ENCODE measurements at places on chromosomes 12 and 14.

DNA sequence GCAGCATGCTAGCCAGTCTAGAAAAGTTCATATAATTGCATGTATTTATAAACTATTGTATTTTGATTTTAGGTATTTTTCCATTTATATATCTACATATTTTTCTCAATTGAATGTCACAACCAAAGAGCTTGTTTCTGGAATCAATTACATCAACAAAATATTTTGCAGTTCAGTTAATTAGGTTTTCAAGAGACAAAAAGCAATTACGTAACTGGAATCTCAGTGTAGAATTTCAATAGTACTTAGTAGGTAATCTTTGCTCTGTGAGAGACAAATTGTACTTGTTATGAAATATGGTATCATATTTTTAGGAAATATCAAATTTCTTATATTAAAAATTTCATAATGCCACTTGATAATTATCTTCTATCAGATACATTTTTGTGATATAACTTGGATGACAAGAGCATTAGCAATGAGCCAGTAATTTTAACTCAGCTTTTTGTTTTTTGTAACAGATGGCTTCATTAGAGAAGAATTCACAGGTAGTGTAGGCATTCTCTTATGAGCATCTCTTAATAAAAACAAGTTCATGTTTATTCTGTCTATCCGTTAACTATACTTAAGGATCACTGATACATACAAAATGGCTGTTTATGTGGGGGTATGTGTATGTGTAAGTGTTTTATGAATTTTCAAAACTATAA, 774.7 kb downstream of the C12orf50 start:
- no peak for DNase-seq

DNA sequence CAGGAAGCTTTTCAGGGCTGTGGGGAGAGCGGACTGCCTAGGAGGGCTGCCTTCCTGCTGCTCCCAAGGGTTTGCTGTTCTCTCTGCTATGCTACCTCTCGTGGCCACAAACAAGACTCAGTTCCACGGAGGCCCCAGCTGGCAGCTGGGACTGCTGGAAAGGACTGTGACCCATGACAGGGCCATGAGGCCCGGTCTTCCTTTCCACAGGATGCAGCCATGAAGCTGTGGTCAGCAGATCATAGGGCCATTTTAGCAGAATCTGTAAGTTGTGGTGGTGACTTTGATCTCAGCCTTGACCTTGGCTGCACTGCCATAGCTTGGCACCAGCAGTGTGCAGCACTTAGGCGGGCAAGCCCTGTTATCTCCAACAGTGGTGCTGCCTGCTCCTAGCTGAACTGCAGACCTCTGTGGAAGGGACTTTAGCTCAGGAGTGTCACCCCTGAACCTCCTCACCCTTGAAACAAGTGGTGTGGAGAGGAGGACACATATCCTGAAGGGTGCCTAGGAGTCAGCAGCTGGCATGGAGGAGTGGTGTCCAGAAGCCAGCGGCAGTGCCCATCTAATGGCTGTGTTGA, 12.3 kb downstream of the KRT80 start:
- DNase-seq, result no peak

DNA sequence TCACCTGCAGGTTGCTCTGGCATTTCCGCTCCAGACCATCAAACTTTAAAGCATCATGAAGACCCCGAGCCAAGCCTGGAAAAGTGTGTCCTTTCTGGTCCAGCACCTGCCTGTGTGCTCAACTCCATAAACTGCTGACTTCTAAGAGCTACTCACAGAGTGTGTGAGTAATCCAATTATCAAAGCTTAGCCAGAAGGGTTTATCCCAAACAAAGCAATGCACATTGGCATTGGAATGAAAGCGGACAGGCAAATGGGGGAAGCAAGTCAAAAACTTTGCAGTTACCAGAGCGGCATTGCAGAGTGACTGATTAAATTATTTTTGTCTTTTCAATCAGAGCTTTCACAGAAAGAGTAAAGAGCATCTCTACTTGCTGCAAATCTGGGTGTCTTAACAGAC, 1262.4 kb upstream of the SEL1L start:
- DNase-seq, result no peak

DNA sequence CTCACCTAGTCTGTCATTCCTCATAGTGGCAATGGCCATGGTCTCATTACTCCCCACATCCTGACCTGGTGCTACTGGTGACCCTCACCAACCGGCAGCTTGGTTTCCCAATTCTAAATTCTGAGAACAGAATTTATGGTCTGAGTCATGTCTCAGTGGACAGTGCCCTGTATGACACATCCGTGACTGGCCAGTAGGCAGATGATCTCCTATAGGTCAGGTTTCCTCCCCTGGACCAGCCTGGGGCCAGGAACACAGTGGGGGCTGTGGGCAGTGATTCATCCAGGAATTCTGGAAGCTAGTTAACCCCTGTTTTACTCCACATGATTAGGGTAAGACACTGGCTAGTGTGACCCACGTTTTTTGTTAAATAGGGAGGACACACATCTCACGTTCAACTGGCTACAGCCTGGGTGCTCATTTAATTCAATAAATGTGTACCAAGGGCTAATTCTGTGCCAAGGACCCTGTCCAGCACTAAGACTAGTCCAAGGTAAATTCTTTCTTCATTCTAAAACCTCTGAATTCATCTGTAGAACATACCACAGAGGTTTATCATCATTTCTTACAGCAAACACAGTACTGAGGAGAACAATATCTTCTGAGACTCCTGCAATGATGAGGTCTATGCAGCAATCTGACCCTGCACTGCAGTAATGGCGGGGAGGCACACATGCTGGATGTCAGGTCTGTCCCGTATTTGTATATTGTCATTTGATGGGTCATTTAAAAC, 249.6 kb upstream of the TBX3 start:
- no peak for DNase-seq

GRCh38 chr14:72783741-72784140, 110.2 kb downstream of the DPF3 start:
- no peak for DNase-seq

DNA sequence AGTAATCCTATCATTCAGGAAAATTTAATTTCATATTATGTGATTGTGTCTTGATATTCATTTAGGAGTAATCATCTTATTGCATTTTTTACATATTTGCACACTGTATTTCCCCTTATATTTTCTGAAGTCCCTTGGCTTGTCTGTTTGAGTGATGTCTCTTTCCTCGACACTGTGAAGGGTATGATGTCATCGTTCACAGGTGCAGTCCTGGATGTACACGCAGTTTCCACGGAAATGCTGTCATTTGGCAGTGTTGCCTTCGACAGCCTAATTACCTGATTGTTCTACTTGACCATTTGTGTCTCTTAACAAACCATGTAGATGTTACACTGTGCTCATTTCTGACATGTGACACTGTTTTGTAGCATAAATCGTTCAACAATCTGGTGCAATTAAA, 1277.0 kb downstream of the TMEM121 start:
- DNase-seq, result no peak

GRCh38 chr12:9348906-9349518, 140.8 kb upstream of the PZP start:
- no peak for DNase-seq

DNA sequence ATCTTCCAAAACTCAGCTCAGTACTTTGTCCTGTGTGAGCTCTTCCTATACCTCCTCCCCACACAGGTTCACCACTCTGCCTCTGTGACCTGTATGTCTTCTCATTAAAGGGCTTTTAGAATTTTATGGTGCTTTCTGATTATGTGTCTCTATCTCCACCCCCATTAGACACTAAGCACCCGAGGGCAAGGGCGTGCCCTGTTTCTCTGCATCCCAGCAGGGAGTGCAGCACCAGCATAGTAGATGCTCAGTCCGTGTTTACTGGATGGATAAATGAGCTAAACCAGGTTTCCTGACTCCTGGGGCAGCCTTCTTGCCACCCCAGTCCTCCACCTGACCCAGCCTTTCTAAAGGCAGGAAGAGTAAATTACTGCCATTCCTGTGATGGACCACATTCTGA, 333.8 kb downstream of the CACNA1C start:
- DNase-seq, result no peak

GRCh38 chr12:108729612-108730364, 1.5 kb downstream of the CORO1C start:
- DNase-seq, result no peak

GRCh38 chr14:23396126-23396525, 11.9 kb downstream of the MYH6 start:
- DNase-seq, result no peak

DNA sequence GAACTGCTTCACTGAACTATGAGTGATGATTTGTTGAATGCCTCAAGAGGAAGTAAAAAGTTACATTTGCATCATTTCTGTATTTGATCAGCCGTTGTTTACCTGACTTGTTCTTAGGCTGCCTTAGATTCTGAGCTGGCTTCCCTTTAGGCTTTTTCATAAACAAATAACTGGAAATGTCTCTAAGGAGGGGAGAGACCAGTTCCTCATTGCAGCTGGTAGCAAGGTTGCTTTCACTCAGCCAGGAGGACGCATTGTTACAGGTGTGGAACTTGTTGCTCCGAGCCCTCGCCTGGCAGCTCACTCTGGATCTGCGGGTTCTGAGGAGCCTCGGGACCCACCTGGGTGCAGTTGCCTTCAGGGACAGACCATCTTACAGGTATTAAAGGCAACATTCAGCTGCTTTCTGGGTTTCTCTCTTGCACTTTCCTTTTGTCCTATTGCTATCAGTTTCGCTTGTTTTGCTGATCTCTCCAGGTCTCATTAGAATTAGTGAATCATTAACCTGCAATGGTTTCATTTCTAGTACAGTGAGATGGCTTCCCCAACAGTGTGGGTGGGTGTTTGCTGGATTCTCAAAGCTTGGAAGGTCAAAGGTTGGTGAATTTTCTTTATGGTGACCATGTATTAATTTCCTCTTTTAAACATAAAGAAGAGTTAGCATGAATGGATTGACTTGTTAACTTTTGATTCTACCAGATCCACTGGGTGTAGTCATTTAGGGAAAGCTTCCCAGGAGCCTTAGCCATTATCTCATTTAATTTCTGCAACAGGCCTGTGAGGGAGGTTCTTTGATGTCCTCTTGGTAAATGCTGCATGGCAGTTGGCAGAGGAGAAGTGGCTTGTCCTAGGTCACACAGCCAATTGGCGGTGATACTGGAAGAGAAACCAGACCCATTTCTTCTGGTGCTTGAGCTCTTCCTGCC, at the start of gene PLEKHG7:
TSS of gene PLEKHG7 (plus strand) at position 236 of the 926 bp plus-strand sequence. CDS start 3,643 bp downstream, outside the sequence.
- no peak for DNase-seq

DNA sequence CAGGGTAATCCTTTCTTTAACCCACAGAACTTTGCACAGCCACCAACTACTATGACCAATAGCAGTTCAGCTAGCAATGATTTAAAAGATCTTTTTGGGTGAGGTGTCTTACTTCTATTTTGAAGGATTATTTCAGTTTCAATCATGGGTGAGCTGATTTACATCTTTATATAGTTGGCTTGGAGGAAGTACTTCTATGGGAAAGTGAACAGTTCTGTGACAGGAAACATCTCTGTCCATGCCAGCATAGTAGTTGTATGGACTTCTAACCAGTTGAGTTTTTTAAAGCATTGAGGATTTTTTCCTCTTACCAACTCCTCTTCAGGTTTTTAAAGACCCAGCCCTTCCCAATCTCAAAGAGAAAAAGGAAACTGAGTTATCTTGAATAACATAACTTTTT, 17.8 kb upstream of the SLC17A8 start:
- DNase-seq, result no peak

- no peak for DNase-seq
Observed at GRCh38 chr12:1189163-1189562, 198.1 kb downstream of the ERC1 start.

DNA sequence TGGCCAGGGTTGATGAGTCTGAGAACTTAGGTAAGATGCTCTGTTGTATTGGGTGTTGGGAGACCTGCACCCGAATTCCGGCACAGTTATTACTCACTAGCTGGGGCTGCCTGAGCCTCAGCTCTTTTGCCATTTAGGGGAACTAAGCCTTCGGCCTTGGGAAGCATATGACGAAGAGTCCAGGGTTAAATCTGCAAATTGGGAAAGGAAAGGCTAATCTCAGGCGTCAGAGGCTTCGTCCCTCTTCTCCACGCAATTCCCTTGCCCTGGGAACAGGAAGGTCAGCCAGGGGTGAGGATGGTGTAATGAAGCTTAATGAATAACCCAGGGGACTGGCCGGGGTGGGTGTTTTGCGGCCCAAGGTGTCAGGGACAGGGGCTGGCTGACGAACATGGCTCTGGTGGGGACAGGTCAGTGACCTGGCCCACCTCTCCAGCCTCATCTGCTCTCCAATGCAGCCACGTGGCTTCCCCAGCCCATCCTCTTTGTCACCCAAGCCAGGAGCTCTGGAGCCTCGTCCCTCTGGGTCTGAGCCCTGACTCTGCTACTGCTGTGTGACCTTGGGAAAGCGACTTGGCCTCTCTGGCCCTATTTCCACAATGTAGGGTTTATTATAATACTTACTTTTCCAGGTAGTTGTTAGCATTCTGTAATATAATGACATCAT, 3.8 kb upstream of the SDSL start:
- no peak for DNase-seq

DNA sequence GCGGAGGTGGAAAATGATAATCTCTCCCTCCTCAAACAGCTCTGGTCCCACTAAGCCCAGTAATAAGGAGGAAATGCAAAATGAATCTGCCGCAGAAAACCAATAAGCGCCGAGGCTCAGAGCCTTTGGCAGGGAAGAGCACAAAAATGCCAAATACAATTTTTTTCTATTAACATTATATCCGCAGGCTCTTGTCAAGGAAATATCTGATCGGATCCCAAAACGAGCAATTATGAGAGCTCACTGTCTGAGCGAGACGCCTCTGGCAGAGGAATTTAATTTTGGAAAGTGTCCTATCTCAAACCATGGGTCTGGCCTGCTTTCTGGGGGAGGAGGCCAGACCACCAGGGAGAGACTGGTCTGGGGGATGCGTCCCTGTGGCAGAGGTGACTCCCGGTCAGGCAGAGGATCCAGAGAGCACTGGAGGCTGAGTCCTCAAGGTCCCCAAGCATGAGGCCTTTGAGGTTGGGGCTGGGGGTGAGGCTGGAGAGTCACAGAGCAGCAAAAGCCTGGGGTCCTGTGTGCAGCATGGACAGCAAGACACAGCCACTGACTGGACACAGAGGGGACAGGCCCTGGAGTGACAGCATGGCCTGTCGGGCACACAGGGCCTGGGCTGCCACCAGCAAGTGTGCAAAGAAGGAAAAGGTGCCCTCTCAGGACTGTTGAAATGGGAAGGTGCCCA, 342.8 kb upstream of the SFSWAP start:
- DNase-seq, result no peak

DNA sequence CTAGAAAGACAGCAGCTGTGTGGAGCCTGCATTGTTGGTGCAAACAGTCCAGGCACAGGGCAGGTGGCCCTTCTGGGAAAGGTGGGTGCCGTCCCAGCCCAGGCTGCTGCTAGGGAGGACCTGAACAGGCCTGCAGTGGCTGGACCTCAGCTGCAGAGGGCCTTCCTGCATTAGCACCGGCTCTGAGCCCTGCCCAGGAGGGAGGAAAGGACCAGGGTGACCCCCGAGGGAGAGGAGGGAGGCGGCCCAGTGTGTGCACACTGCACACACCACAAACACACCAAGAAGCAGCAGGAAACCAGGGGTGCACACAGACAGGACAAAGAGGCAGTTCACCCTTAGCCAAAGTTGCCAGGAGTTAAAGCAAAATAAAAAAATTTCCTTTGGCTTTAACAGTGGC, 8.0 kb upstream of the PGAM5 start:
- no peak for DNase-seq

- DNase-seq, result no peak
Observed at GRCh38 chr14:97924922-97925613, 1127.9 kb downstream of the VRK1 start.

- no peak for DNase-seq
Observed at GRCh38 chr14:101591582-101591981, 30.3 kb downstream of the DIO3 start.

- no peak for DNase-seq
Observed at GRCh38 chr12:116421785-116422538, 137.2 kb upstream of the MAP1LC3B2 start.

GRCh38 chr14:105908481-105908911, 382.1 kb downstream of the TMEM121 start:
- DNase-seq, result no peak

GRCh38 chr14:96538097-96538989, 36.2 kb downstream of the PAPOLA start:
- DNase-seq, result no peak
